ENCODE measurements at places on chromosomes 4 and X.

- DNase-seq: no peak
Measured at GRCh38 chrX:17738737-17739535, 1.6 kb downstream of the SCML1 start.

- DNase-seq: no peak
Measured at GRCh38 chr4:17565846-17566245, 11.2 kb upstream of the LAP3 start.

DNA sequence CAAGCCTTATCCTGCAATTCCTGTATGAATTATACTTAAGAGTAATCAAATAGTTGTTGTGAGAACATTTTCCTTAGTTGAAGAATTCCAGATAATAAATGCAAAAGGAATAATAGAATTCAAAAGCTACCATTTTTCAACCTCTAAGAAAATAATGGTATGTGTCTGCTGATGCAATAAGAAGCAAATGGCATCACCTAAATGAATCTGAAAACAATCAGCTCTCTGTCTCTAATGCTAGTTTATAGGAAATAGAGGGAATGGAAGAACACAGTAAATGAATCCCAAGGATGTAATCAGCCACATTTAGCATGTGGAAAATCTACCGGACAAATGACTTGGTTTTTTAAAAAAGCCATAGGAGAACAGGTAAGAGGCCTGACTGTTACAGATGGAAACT, 115.1 kb downstream of the DCHS2 start:
- no peak for DNase-seq

DNA sequence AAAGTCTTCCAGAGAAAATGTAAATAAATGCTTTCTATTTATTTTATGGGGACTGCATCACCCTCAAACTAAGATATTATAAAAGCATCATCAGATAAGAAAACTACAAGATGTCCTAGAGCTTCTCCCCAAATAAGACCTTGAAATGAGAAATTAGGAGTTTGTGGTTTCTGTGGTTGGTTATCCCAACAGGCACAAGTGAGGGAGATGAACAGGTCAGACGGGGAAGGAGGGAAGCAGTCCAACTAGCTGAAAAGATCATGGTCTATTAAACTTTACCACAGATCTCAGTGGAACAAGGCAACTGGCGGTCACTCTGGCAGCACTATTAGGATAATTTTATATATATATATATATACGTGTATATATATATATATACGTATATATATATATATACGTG, 319.3 kb upstream of the GRID2 start:
- DNase-seq: no peak

DNA sequence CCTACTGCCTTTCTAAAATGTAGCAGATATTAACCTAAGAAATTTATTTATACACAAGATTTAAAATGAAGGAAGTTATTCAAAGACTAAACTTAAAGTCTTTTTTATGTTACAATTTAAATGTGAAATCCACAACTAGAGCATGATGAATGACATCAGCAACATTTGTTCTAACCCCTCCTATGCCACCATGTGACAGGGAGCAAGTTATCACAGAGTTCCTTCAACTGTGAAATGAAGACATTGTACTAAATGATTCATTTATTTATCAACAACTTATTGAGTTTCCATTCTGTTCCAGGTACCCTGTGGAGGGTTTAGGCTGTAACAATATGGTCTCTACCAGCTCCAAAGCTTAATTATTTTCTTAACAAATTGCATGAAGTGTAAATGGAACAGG, 76.9 kb downstream of the SLC39A8 start:
- no peak for DNase-seq

DNA sequence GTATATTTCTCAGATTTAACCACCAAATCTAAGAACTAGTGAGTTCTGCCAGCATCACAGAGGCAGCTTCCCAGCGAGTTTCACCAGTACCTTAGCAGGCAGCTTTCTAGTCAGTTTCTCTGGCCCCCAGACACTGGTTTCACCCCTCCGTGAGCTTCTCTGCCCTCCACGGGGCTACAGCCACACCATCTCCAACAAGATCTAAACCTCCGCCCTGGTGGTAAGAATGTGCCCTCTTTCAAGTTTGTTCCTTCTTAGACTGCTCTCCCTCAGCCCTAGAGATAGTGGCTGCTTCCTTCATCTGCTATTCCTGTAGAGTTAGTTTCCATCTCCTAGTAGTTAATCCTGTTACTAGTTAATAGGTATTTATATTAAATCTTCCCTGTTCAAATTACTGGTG, 60.5 kb upstream of the TAB3 start:
- DNase-seq: no peak

DNA sequence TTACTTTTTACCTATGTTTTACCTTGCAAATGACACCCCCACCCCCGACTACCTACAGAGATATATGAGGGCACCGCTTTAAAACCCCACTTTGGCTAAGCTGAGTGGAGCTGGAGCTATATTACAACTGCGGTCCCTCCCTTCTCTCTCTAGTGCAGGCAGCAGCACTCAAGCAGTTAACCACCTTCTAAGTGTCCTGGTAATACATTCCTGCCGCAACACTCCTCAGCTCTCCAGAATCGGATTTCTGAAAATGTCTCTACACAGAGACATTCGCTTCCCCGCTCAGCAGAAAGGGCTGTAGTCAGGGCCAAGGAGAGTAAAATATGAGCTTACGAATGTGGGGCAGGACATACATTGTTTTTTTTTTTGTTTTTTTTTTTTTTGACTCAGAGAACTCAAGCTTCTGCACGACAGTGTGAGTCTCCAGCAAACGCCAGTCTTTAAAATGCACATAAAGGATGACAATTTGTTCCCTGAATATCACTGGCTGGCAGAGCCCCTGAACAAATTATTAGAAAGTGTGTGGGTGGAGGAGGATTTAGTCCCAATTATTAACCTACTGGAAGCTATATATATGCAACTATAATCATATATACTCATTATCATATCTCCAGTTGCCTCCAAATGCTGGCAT, 287.0 kb upstream of the TET2 start:
- peak; percentile 0 for DNase-seq

GRCh38 chrX:145803508-145803907, 14.1 kb upstream of the SLITRK2 start:
- no peak for DNase-seq

- DNase-seq: no peak
Measured at GRCh38 chrX:69055193-69055592, 110.1 kb downstream of the PJA1 start.

DNA sequence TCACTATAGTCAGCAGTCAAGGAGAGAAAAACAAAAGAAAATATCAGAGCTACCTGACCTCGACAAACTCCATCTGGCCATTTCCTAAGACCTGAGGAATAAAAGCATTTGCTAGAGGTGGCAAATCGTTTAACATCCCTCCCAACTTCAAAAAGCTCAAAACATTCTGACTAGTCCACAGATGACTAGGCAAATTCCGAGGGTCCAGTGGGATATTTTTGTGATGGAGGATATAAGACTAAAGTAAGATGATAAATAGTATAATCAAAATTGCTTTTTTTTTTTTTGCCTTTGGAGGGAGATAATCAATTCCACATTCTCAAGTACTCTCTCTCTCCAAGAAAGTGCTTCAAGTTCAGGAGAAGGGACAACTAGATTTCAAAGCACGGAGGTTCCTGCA, 119.1 kb upstream of the ETNPPL start:
- no peak for DNase-seq

- no peak for DNase-seq
Measured at GRCh38 chr4:31983246-31983645, 1263.1 kb downstream of the PCDH7 start.

DNA sequence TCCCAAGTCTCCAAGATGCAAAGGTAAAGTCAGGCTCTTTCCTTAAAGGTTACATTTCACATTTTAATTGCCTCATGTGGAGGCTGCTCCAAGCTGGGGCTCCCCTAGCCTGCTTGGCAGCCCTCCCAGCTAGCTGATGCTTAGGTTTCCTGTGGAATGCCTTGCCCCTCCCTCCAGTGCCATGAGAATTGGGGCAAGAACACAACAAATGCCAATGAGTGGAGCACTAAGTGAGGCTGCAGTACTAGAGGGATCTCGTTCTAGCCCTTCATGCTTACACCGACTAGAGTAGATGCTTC, 597.7 kb downstream of the MID1IP1 start:
- no peak for DNase-seq

GRCh38 chrX:50003467-50003866, 81.1 kb downstream of the CLCN5 start:
- DNase-seq: no peak

DNA sequence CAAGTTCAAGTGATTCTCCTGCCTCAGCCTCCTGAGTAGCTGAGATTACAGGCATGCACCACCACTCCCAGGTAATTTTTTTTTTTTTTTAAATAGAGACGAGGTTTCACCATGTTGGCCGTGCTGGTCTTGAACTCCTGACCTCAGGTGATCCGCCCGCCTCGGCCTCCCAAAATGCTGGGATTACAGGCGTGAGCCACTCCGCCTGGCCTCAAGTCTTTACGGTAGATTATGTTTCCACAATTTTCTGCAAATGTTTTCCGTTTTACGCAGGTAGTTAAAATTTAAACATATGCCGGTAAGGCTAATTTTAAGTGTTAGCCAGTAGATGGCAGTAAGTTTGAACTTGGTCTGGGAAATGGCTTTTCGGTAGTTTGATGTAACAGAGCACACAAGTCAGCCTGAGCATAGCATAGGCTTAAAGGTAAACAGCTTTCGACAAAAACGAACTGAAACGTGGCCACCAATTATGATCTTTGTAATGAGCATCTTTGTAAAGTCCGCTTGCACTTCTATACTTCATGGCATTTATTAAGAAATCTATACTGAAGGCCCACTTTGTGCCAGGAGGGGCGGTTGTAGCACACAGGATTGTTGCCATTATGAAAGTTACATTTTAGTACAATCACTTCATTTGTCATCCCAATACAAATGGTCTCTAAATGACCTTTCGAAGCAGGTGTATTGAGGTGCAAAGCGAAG, 31.1 kb downstream of the CCKAR start:
- no peak for DNase-seq

- no peak for DNase-seq
Measured at GRCh38 chr4:67520141-67520540, 25.2 kb downstream of the CENPC start.

DNA sequence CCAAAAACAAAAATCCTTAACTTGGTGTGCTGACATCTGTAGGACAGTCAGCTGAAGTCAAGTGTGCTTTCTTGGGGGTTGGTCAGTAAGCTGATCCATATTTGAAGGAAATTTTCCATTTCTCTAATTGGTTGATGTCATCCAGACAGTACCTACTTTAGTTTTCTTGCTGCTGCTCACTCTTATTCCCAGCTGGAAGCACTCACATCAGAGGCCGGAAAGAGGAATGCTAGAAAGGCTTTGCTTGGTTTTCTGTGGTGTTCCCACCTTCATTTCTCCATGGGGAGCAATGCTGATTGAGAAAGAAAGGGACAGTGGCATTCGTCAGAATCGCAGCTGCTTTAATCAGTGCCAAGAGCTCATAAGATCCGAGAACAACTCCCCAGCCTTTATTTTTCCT, 227.0 kb downstream of the C4orf33 start:
- DNase-seq: no peak

- no peak for DNase-seq
Measured at GRCh38 chrX:154333837-154334271, 38.3 kb downstream of the TKTL1 start.

- no peak for DNase-seq
Measured at GRCh38 chr4:151359576-151359975, 34.2 kb upstream of the SH3D19 start.

GRCh38 chrX:42837747-42838146, 59.8 kb upstream of the PPP1R2C start:
- no peak for DNase-seq

All from hypothalamus (tissue), 51 donors.